Kasumi-1 (cell line): ENCODE measurements at places on chromosomes 7 and 10.
A peak's percentile ranks its signal among the peaks of the same experiment; 100 is the strongest.

GRCh38 chr7:66315192-66315591, 110.1 kb downstream of the TPST1 start:
- no peak for DNase-seq

DNA sequence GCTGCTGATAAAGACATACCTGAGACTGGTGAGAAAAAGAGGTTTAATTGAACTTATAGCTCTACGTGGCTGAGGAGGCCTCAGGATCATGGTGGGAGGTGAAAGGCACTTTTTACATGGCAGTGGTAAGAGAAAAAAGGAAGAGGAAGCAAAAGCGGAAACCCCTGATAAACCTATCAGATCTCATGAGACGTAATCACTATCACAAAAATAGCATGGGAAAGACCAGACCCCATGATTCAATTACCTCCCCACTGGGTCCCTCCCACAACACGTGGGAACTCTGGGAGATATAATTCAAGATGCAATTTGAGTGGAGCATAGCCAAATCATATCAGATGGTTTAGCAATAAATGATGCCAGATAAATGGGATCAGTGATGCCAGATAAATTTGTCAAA, 892.0 kb upstream of the CELF2 start:
- DNase-seq: no peak

GRCh38 chr7:148107443-148108127, 483.0 kb upstream of the C7orf33 start:
- DNase-seq: no peak

GRCh38 chr10:105514106-105514505, 873.0 kb downstream of the SORCS3 start:
- no peak for DNase-seq

DNA sequence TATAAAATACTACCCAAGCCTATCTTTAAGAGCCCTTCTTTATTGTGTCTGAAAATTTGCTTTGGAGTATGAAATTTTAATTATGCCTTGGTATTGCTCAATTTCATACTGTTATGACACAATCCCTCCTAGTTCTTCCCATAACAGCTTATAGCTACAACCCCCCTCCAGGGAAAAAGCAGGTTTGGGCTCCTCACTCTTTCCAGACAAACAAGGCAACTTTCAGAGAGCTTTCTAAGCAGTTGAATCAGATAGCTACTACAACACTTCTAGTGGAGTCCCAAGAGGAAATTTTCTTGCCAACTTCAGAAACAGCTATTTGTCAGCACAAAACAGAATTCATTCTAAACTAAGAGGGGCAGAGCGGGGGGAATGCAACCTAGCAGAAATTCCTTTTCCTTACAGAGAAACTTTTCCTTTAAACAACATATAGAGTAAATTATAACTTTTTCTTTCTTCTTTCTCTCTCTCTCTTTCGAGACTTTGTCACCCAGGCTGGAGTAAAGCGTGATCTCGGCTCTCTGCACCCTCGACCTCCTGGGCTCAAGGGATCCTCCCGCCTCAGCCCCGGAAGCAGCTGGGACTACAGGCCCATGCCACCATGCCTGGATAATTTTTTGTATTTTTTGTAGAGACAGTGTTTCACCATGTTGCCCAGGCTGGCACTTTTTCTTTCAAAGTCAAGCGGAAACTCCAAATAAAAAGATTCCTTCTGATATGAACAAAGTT, 26.0 kb upstream of the JMJD1C start:
- DNase-seq: peak; percentile 74

DNA sequence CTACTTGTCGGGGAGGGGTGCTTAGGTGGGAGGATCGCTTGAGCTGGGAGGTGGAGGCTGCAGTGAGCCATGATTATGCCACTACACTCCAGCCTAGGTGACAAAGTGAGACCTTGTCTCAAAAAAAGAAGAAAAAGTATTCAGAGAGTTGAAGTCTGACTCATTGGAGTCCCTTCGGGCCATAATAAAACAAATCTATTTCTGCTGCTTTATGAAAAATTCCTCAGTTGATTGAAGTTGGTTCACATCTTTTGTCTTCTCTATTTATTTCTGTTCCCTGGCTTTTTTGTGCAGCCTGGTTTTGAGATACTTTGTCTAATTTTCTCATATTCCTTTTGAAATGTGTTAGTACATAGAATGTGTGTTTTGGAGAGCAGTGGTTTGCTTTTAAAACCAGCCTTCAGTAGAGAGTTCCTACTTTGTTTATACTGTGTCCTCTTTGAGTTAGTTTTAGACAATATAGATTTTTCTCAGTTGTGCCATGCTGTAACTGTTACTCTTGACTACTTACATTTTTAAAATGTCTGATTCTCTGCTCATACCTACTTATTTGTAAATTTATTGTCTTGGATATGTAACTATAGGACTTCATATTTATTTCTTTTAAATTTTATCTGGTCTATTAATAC, 36.7 kb downstream of the LUC7L2 start:
- DNase-seq: no peak

DNA sequence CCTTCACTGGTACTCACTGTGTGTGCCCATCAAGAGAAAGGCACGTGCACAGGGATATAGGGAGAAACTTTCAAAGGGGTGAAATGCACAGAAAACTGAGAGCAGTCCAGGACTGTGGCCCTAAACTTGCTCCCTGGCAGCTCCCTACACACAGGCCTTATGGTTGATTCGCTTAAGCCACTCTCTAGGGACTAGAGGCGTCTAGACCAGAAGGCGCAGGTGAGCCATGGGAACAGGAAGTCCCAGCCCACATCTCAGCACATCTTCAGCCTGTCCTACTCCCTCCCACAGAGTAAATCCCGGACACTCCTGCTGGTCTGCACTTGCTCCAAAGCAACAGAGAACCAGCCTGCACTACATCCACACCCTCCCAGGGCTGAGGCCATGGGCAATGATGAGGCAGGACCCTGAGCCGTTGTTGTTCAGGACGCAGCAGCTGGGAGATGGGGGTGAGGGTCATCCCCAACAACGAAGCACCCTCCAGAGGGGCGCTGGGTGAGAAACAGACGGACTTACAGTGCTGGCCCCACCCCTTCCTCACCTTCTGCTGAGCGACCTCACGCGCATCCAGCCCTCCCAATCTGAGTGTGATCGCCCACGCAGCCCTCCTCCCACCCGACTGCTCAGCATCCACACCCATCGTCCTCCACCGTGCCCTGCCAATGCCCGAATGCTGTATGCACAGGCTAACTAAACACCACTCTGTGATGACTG, 109.3 kb downstream of the TNS3 start:
- DNase-seq: no peak

- DNase-seq: no peak
Measured at GRCh38 chr7:69603351-69603750, 5.1 kb downstream of the AUTS2 start.

GRCh38 chr10:97648562-97649404, 8.3 kb downstream of the PI4K2A start:
- peak; percentile 69 for DNase-seq

- DNase-seq: peak; percentile 73
Measured at GRCh38 chr7:24939416-24939815, 40.6 kb downstream of the OSBPL3 start.

GRCh38 chr10:19964625-19965024, 148.4 kb downstream of the PLXDC2 start:
- no peak for DNase-seq

DNA sequence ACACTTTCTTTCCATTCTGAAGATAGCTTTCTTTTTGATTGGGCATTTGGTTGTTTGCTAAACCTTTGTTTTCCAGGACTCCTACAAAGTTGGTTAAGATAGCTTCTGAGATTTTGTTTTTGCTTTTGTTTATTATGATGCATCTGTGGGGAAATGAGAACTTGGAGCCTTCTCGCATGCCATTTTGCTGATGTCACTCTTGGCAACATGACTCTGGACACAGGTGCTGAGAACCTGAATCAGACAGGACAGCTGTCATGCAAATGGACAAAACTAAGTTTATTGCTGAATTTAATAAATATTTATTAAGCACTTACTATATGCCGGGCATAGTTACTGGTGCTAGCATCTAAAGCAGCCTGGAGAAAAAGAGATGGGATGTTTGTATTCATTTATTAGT, 274.1 kb downstream of the ZEB1 start:
- no peak for DNase-seq

- DNase-seq: no peak
Measured at GRCh38 chr10:80274396-80275134, 14.9 kb downstream of the MAT1A start.

DNA sequence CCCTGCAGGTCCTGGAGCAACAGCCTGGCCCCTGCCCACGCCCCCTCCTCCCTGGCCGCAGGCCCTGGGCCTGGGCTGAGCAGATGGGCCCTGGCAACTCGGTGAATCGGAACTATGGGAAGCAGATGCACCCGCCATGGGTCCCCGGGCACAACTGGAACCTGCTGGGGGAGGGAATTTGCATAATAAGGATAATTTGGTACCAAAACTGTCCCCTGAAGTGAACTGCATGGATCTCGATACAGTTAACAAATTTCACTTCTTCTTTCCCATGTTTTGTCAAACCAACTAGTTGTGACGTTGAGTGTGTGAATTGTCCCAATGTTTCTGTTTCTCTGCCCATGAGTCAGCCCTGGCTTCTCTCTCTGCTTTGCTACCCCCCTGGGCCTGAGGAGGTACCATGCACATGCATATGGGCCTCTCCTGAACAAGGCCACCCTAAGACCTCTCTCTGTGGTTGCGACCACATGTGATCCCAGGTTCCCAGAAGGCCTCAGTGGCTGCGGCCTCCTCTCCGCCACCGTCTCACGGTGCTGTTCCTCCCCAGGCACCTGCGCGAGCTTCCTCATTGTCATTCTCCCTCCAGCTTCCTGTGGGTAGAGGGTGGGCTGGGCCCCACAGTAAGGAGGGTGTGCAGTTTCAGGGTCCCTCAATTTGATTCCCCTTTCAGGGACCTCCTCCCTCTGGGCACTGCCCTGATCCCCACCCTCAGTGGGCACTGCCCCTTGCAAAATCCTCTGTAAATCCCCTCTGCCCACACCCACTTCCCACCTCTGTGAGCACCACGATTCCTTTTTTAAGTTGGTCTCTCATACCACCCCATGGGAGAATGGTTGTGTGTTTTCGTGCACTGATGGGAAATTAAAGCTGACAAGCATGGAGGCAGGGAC, 40.0 kb downstream of the FIGNL1 start:
- peak; percentile 29 for DNase-seq

- DNase-seq: no peak
Measured at GRCh38 chr10:103427866-103428265, 24.3 kb downstream of the CALHM2 start.

DNA sequence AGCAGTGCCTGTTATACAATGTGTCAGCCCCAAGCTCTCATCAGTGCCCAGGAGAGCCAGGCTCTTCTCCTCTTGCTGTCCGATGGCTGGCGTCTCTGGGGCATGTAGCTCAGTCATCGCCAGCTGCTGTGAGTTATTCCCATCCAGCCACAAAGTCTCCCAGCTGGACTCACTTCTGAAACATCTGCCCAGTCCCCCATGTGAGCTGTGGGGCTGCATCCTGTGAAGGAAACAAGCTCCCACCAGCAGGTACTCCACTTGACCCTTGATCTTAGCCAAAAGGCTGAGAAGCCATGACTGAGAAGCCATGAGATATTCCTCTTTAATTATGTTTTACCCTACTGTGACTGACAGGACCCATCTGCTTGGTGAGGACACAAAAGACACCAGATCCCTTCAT, 212.7 kb upstream of the IGFBP3 start:
- DNase-seq: no peak

GRCh38 chr7:100059251-100059739, 9.7 kb downstream of the ZSCAN21 start:
- no peak for DNase-seq

GRCh38 chr10:119667562-119668328, 16.6 kb downstream of the BAG3 start:
- DNase-seq: no peak

DNA sequence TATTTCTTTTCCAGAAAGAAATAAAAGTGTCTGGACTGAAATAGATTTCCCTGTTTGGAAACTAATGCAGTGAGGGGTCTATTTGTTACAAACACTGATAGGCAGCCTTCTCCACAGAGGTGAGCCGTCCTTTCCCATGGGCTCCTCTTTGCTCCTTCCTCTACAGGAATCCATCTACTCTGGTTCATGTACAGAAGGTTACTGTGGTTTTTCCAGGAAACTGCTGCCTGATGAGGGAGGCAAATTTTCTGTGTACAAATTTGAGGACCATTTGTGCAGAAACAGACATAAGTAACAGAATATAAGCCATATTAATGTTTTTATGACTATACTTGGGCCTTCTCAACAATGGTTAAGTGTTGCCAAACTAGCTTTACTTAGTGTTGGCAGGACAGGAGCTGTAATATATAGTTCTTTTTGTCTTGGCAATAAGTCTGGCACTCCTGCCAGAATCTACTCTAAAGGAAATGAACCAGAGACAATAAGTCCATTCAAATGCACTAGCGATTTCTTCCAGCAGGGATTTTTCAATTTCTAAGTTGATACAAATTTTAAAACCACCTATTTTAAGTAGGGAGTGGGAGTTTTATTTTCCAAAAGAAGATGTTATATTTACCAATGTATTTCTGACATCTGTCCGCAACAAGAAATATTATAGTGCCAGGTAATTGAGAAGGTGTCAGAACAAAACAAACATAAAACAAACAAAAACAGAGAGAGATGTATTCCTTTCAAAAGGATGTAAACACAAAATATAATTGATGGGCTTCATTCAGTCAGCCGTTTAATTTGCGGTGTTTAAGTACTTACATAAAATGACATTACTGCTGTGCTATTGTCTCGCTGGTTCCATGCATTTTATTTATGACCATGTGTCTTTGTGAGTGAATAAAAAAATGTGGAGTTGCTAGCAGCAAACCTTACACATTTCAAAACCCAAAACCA, 91.0 kb upstream of the NFE2L3 start:
- DNase-seq: no peak

GRCh38 chr7:89943525-89944050, 210.7 kb upstream of the STEAP1 start:
- no peak for DNase-seq

DNA sequence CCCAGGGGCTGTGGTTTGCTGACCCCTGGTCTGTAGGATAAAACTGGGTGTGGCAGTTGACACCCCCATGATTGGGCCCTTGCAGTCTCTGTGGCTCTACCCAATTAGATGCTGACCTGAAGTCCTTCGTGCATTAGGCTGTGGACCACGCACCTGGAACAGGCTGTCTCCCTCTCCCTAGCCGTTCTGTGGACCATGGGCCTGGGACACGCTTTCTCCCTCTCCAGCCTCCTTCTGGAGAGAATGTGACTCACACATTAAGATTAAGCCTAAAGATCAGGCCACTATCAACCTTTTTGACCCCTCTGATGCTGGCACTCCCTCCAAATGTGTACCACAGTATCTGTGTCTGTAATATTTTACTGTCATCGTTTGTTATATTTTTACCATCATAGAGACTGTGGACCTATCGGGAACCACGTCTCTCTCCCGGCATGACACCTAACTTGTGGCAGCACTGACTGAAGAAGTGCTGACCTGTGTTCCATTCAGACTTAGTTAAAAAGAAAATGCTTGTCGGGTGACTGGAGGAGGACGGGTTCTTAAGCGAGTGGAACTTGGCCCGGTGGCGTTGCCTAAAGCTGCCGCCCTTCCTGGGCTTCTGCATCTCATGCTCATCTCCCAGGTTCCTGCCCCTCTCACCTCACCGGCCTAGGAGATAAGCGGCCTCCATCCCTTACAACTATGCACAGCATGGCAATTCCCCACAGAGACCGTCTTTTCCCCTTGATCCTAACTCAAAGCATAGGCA, 92.8 kb downstream of the WDR37 start:
- no peak for DNase-seq

- no peak for DNase-seq
Measured at GRCh38 chr10:60429084-60429849, 39.6 kb upstream of the ANK3 start.
